ENCODE measurements at places on chromosomes 2 and 18.

GRCh38 chr2:183001948-183002347 is 36.3 kb downstream of the NCKAP1 start:
- peak; percentile 32 for DNase-seq

DNA sequence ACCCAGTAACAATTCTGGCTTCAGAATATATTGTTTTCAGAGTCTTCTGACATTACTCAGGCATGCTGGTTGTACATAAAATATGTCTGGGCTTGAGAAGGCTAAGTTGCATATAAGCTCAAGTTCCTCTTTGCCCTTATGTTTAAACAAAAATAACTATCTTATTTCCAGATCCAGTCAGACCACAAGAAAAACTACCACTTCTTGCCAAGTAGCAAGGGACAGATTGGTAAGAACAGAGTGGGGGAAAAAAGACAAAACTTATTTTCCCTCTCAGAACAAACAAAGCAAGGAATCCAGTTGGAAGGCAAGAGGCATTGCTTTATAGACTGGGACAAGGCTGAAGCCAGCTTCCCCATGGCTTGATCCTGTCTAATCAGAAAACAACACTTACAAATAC is 1036.7 kb upstream of the CELF4 start:
- no peak for DNase-seq

GRCh38 chr2:118089139-118089800 is 999 bp downstream of the INSIG2 start:
- DNase-seq: peak; percentile 5

DNA sequence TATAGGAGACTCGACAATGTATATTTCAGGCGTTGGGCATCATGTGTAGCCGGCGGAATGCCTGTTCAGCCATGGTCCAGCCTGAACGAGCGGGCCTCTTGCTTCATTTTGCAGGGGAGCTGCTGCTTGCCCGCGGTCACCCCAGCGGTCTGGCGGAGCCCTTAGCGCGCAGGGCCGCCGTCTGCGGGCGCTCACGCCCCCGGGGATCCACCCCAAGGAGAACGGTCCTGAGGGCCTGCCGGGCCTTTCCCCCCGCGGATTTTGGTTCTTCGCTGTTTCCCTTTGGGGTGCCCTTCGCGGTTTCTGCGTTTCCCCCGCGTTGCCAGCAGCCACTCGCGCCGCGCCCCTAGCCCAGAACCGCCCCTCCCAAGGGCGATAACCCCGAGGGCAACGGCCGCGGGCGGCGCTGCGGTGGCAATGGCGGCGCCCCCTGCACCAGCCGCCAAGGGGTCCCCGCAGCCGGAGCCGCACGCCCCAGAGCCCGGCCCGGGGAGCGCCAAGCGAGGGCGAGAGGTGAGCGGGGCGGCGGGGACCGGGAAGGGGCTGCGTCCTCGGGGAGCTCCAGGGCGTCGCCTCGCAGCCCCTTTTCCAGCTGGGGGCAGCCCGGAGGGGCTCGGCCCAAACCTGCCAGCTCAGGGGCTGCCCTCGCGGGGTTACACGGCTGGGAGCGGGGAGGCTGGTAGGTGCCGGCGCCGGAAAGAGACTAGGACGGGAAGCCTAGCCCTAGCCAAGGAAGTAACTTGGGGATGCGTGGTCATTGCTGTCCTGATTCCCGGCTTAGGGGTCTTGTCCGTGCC is at the start of gene MFSD2B:
MFSD2B (plus strand) TSS at position 406 of the 797 bp plus-strand sequence; CDS start at position 418, 12 bp downstream.
- peak; percentile 31 for DNase-seq

DNA sequence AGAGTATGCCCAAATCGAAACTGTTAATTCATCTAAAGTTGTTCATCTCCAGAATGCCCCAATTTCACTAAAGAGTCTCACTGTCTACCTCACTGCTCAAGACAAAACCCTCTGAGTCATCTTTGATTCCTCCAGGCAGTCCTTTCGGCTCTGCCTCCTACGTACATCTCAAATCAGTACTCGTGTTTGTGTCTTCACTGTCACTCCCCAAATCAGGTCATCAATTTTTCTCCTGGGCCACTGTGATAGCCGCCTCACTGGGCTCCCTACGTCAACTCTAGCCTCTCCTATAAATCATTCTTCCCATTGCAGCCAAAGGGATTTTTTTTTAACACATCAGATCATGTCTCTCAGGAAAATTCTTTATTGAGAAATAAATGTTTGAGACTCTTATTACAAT is 42.1 kb upstream of the TTC39C start:
- DNase-seq: no peak

DNA sequence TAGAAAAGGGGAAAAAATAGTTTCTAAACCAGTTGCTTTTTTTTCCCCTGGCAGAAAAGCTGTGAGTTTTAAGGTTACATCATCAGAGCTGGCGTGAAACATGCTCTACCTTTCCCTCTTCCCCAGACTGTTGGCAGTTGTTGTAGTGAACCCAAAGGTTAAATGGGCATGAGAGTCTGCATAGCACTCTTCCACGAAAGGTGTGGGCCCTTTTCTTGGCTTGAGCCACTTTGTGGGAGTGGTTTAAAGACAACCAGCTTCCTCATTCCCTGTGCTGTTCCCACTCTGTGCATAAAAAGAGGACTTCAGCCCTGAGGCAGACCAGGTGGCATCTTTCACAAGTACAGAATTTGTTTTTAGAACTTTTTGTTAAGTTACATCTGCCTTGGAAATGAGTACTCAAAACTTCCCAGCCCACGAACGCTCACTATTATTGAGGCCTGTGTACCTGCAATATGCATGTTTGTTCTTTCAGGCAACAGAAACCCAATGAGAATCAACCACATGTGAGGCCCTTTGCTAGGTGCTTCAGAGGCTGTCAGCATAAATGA is 243.8 kb downstream of the BABAM2 start:
- DNase-seq: no peak

DNA sequence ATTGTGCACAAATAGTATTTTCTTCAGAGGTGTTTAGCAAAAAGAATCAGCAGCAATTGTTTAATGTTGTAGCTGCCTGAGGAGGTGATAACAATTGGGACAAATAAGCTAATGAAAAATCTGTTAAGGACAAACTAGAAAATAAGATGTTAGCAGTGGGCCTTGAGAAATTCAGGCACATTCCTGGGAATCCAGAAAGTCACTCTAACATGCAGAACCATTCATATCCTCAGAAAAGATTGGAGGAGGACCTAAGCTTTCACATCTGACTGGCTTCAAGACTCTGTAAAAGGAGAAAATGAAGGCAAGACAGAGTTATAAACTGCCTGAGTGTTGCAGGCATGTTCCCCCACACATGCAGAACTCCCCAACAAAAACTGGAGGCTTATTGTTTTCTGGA is 353.5 kb upstream of the RGPD4 start:
- no peak for DNase-seq

GRCh38 chr2:134167015-134167414 is 86.9 kb upstream of the MGAT5 start:
- no peak for DNase-seq

All from NCI-H146 (cell line).